ENCODE measurements at places on chromosomes 7 and 10.

- no peak for DNase-seq
These were observed 394.0 kb downstream of the THSD7A start for GRCh38 chr7:11437994-11438393.

GRCh38 chr7:74271742-74272141 is 17.5 kb upstream of the CLIP2 start:
- DNase-seq = no peak

GRCh38 chr7:150368884-150369747 is 494 bp downstream of the REPIN1 start:
- DNase-seq = peak; percentile 67

DNA sequence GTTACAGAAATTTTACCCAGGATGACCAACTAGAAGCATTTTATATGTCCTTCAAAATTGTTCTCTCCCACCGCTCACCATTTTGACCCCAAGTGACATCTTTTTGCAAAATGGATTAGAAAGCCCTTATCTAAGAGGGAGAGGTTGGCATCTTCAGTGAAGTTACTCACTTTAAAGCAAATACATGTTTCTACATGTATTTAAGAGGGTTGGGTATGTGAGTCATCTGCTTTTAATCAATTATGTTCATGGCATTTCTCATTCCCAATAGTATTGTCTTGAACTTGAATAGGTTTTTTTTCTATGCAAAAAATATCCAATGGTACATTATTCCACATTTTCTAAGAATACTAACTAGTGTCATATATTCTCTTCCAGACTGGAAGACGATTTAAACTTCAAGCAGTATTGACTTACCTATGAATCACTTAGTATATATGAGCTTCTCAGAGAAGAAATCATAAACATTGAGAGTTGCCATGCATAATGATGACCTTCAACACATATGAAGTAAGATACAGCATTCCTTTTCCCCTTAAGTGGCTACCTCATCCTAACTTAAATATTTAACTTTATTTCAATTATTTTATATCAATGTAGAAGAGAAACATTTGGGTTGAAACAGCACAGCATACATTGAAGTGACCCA is 132.8 kb downstream of the POLR1F start:
- DNase-seq = no peak

DNA sequence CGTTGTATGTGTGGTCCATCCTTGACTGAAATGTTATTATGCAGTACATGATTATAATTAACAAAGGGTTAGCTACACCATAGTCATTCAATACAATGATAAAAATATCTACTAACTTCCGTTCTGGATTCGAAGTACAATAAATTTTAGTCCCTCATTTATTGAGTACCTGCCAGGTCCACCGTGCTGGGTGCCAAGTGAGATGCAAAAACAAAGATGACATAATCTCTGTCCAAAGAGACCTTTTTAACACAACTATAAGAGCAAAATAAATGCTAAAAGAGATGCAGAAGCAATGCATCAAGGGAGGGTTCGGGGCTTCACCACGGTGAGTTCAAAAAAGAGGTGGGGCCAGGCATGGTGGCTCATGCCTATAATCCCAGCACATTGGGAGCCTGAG is 33.1 kb downstream of the LAMB1 start:
- DNase-seq = no peak

DNA sequence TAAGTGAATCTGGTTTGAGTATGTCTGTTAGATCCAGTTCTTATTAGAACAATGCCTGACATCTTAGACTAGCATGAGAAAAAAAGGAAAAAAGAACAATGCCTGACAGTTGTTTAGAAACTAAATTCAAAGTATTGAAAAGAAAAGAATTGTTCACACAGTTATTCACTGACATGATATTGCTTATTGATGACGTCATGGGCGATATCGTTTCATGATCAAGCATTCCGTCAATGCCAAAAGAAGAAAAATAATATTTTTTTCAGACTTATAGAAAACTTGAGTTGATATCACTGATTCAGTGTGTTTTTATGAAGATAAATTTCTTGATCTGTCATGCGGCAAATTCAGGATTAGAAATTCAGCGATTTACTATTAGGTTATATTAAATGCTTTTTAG is 196.5 kb upstream of the AGR3 start:
- DNase-seq = no peak

- no peak for DNase-seq
These were observed 126.0 kb downstream of the DNAJB6 start for GRCh38 chr7:157462840-157463239.

DNA sequence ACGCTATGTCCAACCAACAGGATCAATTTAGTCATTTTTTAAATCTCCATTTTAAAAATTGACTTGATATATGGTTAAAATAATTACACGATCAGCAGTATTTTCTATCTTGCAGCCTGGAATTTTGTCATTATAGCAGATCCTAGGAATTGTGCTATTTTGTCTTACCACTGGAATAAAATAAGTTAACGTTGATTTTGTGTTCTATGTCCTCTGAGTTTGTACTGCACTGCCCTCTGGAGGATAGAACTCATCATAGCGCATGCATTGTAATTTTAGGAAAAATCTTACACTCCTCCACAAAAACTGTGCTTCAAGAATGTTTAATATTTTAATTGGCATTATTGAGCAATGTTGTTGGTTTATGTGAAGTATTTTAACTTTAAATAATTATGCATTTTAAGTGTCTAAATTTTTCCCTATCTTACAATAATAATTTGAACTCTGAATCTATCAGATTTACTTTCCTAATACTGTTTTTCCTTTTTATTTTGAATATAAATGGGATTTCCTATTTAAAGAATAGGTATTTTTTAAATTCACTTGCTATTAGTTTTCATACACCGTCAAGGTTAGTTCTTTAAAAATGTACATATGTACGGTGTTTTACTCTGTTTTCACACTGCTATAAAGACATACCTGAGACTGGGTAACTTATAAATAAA is 220.1 kb downstream of the PPP1R3A start:
- DNase-seq = peak; percentile 11

All from GM13976 (cell line).